ENCODE measurements at places on chromosomes 4 and X.

DNA sequence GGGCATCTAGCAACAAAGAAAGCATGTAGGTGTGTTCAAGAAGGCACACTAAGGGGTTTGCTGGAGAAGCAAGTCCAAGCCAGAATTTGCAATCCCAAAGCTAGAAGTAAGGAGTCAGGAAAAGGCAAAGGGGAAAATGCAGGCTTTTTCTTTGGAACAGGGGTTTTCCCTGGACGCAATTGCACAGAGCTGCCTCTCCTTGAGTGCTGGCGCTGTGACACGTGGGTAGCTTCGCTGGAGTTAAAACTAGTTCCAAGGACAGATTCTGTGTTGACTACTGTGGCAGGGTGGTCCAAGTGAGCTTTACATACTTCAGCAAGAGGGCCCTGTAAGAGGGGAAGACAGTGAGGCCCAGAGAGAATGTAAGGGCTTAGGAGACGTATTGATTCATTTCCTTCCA, 277.1 kb downstream of the ADGRA3 start:
- no peak for DNase-seq

GRCh38 chr4:36006226-36006625, 238.1 kb downstream of the ARAP2 start:
- DNase-seq, result no peak

DNA sequence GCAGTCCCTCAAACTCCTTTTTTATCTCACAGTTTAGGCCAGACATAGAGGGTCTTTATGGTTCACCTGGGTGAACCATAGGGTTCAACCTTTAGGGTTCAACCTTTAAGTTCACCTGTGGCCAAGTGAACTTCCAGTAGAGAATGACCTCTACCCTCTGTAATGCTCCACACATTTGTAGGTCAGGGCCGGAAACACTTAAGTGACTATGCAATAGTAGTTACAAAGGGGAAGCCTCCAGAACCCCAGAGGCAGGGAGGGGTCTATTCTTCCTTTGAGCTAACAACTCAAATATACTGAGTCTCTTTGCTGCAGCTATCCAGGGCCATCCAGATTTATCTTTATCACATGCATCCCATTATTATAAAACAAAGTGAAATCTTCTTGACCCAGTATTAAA, 100.0 kb downstream of the LARP1B start:
- no peak for DNase-seq

GRCh38 chr4:118973295-118973694, 84.6 kb downstream of the SYNPO2 start:
- no peak for DNase-seq

DNA sequence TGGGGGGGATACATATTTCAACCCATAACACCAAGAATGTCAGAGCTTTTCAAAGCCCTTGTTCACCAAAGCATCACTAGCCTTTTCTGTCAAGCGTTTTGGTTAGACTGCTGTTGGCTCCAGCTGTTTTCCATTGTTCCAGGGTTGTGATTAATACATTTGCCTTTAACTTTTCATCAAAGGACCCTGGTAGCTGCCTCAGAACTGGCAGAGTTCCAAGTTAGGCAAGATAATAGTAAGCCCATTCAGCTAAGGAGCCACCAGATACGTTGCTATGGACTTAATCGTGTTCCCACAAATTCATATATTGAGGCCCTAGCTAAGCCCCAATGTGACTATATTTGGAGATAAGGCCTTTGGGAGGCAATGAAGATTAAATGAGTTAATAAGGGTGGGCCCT, 37.1 kb downstream of the ENOPH1 start:
- DNase-seq, result no peak

Data from stimulated activated CD4-positive, alpha-beta T cell treated with anti-CD3 and anti-CD28 coated beads, Interleukin-1b, Interleukin-23, amount 100 ng/mL, for 1 hour (primary cell).